Stimulated activated naive CD8-positive, alpha-beta T cell treated with anti-CD3 and anti-CD28 coated beads, Interleukin-15, amount 100 ng/mL, for 72 hours (primary cell): ENCODE measurements at places on chromosomes 3 and 15.
A peak's percentile ranks its signal among the peaks of the same experiment; 100 is the strongest.

DNA sequence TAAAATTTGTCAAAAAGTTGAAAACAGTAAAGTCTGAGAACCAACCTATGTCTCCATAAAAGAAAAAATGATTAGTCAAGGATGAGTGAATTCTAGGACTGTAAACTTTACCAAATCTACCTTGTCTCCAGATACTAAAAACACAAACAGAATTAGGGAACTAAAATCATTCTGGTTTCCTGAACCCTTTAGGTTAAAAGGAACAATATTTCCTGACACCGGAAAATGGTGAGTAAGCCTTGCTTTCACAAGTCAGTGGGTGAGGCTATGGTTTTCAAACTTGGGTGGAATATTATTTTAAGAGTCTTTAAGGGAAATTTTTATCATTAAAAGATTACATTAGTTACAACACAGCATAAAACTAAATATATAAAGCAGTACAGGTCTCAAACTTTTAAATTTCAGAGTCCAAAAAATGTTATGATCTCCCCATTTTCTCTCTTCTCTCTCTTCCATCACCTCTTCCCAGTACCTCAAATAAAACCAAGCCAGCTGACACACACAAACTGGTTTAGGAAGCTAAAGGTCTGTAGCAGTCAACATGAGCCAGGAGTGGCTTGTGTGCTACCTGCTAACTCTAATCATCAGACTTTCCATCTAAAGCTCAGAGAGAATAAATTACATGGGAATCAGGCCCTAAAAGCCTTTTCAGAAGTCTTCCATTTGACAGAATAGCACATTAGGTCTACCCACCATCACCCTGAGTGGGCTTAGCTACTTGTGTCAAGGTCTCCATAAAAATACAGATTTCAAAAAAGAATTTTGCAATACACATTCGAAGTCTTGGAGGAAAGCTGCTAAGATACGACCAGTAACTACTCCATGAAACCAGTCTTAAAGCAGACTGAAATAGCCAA lies 2.2 kb downstream of the SLC12A6 start:
- no peak for DNase-seq

GRCh38 chr3:62211675-62212429 lies 161.5 kb downstream of the FEZF2 start:
- DNase-seq, result no peak

GRCh38 chr3:17166369-17166768 lies 281.6 kb downstream of the PLCL2 start:
- no peak for DNase-seq

- DNase-seq, result peak; percentile 68
Measured at GRCh38 chr15:58066042-58066867, 744 bp upstream of the ALDH1A2 start.

- no peak for DNase-seq
Measured at GRCh38 chr3:50294492-50295403, 2.5 kb upstream of the IFRD2 start.

DNA sequence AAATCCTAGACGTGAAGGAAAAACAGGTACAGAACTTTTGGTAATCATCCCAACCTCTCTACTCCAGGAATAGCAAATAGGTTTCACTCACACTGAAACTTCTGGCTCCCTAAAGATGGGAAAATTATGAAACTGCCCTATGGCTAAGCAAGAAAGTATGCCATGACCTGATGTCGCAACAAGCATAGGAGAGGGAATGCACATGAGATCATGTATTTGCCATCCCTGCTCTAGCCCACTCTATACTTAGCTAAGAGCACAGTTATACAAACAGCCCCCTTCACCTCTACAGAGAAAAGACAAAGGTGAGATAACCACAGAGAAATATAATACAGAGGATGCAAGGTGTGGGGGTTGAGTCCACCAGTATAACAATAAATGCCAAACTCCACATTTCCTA lies 102.7 kb downstream of the TBC1D5 start:
- no peak for DNase-seq

- peak; percentile 46 for DNase-seq
Measured at GRCh38 chr15:75198560-75199356, 2.9 kb upstream of the C15orf39 start.

GRCh38 chr15:78264304-78265136 lies at the start of gene DNAJA4:
DNAJA4 (plus strand) TSS chr15:78264562; CDS start chr15:78264764, 202 bp downstream.
- DNase-seq, result peak; percentile 71

- no peak for DNase-seq
Measured at GRCh38 chr15:43968551-43968950, 141.7 kb downstream of the WDR76 start.

DNA sequence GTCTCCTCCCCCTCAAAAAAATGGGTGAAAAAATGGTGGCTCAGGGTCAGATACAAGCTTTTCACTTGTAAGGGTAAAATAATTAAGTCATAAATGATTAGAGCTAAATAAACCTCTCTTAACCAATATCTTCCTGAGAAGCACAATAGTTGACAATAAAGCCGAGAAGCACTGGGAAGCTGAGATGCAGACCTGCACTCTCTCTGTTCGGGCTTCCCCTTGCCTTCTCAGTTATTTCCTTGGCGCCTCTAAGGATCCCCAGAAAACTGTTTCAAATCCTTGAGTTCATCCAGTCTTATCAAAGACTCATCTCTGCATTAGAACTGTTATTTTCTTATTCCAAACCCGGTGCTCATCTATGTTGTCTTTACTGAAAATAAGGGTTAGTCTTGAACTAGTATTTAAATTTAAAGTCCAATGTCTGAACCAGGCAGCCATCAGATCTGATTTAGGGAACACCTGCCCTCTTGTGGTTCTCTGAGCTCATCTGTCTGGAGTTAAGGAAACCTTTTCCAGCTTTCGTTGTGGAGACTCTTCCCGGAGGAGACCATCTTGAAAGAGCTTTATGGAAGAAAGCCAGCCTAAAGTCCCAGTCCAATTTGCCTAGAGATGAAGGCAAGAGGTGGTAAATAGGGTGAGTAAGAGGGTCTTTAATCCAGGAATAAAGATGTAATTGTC lies 256.4 kb upstream of the MCTP2 start:
- DNase-seq, result no peak

DNA sequence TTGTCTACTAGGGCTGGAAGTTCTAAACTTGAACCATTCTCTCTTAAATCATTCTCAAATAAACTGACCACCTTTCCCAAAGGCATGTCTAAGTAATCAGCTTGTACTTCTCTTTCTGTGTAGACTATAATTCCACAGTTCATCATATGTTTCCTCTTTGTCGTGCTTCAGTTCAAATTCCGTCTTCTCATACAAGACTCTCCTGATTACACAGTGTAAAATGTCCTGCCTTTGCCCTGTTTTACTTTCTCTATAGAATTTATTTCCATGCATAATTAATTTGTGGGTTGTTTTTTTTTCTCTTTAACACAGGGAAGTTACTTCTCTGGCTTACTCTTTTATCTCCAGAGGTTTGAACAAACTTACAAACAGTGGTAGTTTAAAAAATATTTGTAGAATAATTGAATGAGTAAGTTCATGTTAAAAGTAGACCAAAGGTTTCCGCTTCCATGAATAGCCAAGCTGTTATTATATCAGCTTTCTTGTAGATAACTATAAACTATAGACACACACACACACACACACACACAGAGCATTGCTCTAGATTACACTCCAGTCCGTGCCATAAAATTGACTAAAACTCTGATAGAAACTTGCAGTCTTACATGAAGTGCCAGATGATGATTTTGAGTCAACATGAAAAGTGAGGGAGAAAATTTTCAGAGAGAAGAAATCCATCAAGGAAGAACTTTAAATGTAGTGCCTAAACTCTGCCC lies 119.0 kb downstream of the SUCNR1 start:
- no peak for DNase-seq

DNA sequence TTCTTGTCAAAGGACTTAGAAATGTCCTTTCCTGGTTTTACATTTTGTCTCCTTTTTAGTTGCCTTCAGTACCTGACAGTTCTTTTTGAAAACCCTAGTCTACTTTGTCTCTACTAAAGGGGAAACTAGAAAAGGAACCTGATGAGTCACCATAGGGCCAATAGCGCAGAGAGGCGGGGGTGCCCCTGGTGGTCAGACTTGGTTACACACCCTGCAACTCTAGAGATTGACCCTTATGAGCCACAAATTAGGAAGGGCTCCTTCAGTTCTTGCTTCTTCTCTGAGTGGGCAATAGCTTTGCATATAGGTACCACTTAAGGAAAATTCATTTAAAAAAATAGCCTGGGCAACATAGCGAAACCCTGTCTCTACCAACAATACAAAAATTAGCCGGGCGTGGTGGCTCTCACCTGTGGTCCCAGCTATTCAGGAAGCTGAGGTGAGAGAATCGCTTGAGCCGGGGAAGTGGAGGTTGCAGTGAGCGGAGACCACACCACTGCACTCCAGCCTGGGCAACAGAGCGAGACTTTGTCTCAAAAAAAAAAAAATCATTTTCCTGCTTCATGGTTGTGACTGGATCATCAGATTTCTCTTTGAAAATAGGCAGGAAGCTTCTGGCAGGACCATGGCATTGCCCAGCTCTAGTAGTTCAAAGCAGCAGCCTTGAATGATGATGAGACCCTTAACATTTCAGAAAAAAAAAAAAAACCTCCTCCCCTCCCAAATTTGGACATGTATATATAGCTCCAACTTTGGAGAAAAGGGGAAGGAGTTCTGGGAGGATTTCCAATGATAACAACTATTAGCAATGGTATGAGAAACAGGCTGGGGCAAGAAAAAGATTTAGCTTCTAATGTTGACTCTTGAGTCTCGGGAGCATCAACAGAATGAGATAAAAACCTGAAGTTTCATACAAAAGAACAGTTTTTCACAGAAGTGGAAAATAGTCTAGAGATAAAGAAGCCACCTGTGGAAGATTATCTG lies 45.2 kb upstream of the RASA2 start:
- peak; percentile 77 for DNase-seq

DNA sequence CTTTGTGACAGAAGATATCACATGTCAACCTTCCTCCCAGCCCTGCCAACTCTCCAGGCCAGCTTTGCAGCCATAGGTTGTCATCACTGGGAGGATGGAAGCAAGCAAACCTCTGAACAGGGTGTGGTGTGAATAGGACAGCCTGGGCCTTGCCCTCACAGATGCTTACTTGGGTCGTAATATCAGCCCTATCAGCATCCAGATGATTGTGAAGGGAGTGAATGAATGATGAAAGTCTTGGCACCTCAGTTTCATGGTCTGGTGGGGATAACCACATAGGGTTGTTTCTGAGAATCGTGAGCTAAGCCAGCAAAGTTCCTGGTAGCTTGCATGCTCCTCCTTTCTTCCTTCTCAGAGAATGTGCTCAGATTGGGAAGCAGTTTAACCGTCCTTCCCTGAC lies 55.1 kb upstream of the POLR2M start:
- DNase-seq, result no peak

- DNase-seq, result no peak
Measured at GRCh38 chr3:11307830-11308432, 35.7 kb downstream of the ATG7 start.

DNA sequence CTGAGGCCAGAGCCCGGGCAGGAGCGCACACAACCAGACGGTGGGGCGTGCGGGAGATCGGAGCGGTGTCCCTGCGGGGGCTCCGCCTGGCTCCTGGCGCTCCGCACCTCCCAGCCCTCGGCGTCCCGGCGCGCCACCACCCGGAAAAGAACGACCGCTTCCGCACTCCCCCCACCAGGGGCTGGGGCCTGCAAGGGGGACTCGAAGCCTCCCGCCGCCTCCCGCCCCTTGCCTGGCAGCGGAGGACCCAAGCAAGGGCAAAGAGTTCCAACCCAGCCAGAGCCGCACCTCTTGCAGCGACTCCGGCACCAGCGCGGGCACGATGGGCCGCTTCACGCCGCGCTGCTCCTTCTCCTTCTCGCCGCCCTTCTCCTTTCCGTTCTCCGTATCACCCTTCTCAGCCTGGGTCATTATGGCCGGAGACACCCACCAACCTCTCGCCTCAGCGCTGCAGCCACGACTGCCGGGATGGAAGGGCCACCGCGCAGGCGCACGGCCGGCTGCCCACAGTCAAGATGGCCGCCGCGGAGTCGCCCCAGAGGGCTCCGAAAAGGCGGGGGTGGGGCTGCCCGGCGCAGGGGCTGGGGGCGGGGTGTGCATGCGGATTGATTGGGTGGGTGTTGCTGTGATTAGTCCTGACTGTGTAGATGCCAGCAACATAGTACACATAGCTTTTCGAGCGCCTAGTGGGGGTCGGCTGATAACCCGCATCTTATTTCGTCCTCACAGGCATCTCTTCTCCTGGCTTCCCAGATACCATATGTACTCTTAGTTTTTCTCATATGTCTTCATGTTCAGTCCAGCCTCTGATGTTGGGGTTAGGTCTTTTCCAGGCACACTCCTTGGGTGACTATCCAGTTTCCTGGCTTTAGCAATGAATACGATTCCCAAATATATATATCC lies at the start of gene ACTR8:
ACTR8 (minus strand) TSS at position 462 of the 903 bp plus-strand sequence; CDS start at position 411, 51 bp downstream.
- DNase-seq, result peak; percentile 87

GRCh38 chr3:66038384-66038725 lies 363 bp downstream of the MAGI1 start:
- DNase-seq, result no peak

DNA sequence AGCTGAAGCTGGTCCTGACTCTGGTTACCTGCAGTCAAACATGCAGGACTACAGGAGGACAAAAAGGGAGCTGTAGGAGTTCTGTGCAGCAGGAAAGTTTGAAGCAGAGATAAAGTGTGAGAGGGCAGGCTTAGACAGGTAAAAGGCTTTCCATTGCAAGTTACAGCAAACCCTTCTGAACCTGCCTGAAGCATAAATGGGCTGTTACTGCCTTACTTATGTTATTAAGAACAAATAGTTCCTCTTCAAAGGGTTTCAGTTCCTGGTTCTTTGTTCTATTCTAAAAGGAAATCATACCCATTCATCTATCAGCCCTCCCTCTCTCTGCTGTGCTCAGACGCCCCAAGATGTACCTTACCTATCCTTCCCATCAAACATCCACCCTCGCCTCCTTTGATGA lies 52.4 kb upstream of the CACNA2D3 start:
- no peak for DNase-seq

GRCh38 chr3:48989796-48990635 lies at the start of gene P4HTM:
P4HTM (plus strand) TSS chr3:48990241; CDS start chr3:48990257, 16 bp downstream.
- DNase-seq, result peak; percentile 88

DNA sequence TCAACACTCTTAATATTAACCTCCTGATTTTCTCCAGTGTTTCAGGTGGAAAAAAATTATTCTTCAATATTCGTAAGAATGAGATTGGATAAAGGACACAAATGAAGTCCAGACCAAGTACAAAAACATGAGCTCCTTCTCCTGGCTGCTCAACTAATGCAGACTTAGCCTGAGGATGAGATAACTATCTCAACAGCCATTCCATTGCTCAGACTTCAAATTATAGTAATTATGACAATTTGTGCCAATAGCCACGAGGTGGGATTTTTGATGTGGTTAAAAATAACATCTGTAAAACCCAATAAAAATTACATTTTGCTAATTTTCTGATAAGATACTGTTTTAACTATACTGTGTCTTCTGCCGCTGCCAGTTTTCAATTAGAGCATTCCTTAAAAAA lies 323.6 kb downstream of the SOX2 start:
- no peak for DNase-seq

DNA sequence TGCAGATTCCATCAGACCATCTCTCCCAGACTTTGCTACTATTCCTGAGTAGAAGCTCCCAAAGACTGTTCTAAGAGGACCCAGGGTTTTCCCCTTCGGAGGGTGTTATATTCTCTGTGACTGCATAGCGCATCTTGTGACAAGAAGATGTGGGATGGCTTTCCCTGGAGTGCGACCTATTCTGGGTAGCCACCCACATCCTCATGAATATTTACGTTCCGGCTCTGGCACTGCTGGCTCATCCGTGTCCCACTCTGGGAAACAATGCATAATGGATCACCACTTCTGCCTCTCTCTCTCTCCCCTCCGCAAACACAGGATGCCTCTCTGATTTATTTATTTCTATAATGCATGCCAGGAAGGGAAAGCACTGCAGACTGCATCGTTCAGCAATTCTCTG lies 166.1 kb downstream of the PYDC2 start:
- no peak for DNase-seq

GRCh38 chr15:88239594-88239993 lies 16.9 kb downstream of the NTRK3 start:
- DNase-seq, result no peak

GRCh38 chr15:81895723-81896122 lies 150.1 kb downstream of the MEX3B start:
- no peak for DNase-seq
